Activated CD4-positive, alpha-beta T cell treated with anti-CD3 and anti-CD28 coated beads, Interleukin-2, Interleukin-4, amounts not matched to agents 100 ng/mL and 50 ng/mL, durations not matched to agents 16 hours and 8 hours (primary cell): ENCODE measurements at places on chromosomes 7 and 10.

DNA sequence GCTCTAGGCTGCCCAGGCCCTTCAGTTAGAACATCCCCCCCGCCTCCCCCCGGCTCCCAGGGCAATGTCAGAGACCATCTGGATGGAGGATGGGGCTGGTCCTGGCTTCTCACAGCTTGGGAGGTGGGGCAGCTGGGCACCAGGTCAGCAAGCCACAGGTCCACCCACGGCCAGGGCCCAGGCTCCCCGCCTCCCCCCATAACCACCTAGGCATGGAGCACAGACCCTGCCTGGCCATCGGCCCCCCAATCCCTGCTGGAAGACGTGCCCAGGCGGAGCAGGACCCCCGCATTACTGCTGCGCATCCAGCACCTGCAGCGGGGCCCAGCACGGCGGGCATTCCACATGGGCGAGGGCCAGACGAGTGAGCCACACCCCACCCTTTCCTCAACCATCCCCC, 169.6 kb downstream of the ELFN1 start:
- no peak for DNase-seq

GRCh38 chr10:34413214-34413613, 401.9 kb downstream of the PARD3 start:
- DNase-seq: no peak

DNA sequence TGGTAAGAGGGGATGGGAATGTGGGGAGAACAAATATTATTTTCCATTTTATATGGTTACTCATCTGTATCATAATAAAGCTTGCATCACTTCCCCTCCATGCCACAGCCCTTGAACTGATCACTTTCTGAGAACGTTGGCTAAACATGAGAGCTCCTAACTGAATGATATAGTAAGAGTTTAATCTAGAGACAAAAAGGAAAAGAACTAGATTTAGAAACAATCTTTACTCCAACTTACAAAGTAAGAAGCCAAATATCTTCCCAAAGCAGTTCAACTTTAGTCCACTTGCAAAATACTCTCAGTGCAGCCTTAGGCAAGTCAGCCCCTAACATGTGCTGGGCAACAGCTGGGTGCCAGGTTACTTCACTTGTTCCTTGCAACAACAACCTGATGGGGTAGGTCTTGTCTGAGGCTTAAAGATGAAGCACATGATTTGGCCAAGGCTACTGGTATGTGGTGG, 20.3 kb downstream of the SMURF1 start:
- no peak for DNase-seq

DNA sequence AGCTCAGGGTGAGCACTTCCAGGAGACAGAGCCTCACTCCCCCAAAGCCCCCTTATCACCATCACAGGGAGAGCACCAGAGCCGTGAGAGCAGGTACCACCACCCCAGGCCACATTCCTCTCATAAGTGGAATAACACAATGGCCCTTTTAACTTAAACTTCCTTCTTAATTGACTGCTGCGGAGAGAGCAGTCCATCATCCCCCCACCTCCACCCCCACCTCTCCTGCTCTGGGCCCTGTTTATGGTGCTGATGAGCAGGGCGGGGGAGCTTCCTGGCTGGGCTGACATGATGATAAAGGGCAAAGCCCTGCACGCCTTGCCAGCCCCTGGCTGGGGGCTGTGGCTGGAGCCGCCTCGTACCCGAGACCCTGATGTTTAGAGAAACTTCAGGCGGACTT, 81.4 kb upstream of the PODXL start:
- DNase-seq: no peak

- DNase-seq: no peak
Observed at GRCh38 chr7:21898265-21898930, 47.3 kb downstream of the CDCA7L start.

GRCh38 chr7:138948403-138948802, 32.8 kb downstream of the KIAA1549 start:
- no peak for DNase-seq

DNA sequence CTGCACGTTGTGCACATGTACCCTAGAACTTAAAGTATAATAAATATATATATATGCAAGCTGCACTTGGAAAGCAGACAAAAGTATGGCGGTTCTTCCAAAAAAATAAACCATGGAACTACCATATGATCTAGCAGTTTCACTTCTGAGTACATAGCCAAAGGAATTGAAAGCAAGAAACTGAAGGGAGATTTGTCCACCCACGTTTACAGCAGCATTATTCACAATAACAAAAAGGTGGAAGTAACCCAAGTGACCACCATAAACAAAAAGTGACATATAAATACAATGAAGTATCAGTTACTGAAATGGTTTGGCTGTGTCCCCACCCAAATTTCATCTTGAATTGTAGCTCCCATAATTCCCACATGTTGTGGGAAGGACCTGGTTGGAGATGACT, 525.3 kb upstream of the CELF2 start:
- DNase-seq: no peak

DNA sequence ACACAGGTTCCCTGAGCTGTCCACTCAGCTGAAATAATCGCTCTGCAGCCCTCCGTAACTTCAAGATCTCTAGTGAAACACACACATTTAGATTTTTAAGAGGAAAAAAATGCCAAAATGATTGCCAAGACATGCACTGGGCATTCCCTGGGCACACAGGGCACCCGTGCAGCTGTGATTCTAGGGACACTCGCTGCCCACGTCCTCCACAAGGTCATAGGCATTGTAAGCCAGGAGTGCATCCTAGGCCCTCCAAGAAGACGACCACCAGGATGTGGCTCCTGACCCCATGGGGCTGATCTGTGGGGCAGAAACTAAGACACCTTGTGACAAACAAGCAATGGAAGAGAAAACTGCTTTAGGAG, 563.3 kb downstream of the PTPRN2 start:
- DNase-seq: no peak

DNA sequence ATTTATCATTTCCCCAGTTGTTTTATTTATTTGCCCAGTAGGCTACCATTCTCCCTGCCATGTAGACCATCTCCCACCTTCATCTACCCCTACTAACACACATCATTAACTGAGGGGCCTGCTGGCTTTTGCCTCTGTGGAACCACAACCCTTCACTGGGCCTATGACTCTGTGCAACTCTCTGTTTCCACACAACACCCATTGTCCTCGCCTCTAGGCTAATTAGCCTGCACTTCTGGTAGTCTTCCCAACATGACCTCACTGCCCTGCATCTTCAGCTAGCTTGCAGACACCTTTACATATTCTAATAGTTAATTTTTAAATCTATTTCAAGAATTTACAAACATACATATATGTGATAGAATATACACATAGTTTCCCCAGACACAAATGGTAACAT, 7.5 kb downstream of the ANKIB1 start:
- DNase-seq: no peak

GRCh38 chr7:148461392-148462179, 129.0 kb upstream of the C7orf33 start:
- DNase-seq: no peak

- DNase-seq: no peak
Observed at GRCh38 chr10:10684972-10685371, 332.7 kb upstream of the CELF2 start.

DNA sequence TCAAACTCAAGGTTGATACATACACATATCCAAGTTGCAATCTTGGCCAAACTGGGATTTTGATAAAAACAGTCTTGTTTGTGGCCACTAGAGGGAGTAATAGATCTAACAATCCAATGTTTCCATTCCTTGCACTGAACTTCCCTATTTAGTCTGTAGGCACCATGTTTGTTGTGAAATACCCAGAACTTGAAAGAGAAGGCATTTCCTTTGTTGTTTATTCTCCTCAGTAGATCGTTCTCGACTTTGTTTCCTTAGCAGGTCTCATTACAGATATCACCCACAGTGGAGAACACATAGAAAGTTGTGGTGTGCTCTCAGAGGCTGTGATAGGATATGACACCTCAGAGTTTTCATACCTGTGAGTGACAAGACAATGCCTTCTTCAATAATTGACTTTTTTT, 70.3 kb upstream of the MXI1 start:
- peak; percentile 60 for DNase-seq

GRCh38 chr7:159083698-159084068, 61.0 kb downstream of the VIPR2 start:
- DNase-seq: no peak

DNA sequence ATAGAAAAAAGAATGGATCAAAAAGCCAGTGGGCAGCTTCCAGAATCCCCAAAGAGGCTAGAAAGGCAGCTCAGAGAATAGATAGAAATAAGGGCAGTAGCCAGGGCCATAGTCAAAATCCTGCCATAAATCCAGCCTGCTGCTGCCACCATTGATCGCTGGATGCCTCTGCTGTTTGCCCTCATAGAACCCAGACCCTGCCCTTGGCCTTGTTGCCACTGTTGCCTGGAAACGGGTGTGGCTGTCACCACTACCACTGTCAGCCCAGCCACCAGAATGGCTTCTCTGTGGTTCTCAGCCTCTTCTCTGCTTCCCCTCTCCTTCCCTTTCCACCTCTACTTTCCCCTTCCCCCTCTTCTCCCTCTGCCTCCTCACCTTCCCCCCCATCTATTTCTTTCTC, 57.8 kb downstream of the HHEX start:
- DNase-seq: no peak

- DNase-seq: no peak
Observed at GRCh38 chr10:17905491-17905890, 46.2 kb upstream of the SLC39A12 start.

GRCh38 chr10:7006566-7006965, 404.3 kb downstream of the SFMBT2 start:
- DNase-seq: no peak

DNA sequence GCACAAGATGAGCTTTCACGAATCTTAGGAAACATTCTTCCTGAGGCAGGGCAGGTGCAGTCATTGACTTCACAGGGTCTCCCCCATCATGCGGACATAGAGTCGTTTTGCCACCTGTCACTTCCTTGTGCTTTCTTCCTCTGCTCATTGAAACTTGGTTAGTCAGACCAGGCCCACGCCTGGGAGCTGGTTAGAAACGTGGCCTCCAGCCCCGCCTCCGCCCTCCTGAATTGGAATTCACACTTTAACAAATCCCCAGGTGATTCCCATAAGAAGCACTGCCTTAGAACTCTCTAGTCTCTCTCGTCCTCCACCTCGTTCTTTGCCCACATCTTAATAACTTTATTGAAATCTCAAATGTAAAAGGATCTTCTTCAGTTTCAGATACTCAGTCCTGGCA, 265.5 kb upstream of the FZD8 start:
- DNase-seq: no peak

- no peak for DNase-seq
Observed at GRCh38 chr7:144019457-144019856, 19.3 kb downstream of the OR6B1 start.

DNA sequence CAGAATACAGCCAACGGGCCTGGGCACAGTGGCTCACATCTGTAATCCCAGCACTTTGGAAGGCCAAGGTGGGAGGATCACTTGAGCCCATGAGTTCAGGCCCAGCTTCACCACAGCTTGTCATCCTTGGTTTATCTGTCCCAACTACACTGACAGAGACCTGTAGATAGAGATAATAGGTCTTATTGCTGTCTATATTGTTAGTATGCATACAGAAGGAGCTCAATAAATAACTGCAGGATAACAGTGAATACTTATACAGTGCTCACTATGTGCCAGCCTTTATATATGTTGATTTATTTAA, 1.3 kb downstream of the CNPY4 start:
- DNase-seq: no peak

- DNase-seq: no peak
Observed at GRCh38 chr7:34417781-34418180, 240.2 kb upstream of the NPSR1 start.

DNA sequence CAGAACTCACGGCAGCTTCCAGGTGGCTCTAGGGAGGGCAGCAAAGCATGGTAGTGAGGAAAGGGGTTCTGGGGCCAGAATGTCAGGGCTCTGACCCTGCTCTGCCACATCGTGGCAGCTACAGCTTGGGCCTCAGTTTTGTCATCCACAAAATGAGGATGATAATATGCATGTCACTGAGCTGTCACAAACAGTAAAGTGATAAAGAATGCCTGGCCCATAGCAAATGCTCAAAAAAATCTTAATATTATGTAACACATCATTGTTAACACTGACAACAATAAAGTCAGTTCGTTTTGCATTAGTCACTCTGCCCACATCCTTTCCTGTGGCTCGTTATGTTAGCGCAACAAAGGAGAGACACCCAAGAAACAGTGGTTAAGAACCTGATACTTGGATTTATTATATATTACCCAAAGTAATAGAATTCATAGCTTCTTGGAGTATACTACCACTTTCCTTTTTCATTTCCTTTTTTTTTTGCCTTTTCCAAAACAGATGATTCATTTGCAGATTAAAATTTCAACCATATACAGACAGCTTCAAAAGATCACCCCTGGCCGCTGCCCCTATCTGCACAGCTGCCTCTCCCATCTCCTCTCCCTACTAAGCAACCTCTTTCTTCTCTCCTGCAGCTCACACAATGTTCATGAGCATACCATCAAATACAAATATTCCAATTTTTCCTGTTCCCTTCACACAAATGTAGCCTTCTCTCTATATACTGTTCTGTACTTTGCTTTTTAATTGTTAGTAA, 45.5 kb upstream of the DDC start:
- DNase-seq: peak; percentile 73

- DNase-seq: peak; percentile 9
Observed at GRCh38 chr7:33423646-33424020, 294.3 kb downstream of the BBS9 start.

- no peak for DNase-seq
Observed at GRCh38 chr7:41466760-41467384, 236.0 kb downstream of the INHBA start.

GRCh38 chr10:12181065-12181775, 14.5 kb downstream of the NUDT5 start:
- DNase-seq: peak; percentile 90

GRCh38 chr10:105834261-105835059, 1193.4 kb downstream of the SORCS3 start:
- no peak for DNase-seq

GRCh38 chr7:102306916-102307677, 20.4 kb downstream of the SH2B2 start:
- peak; percentile 65 for DNase-seq

GRCh38 chr10:127907411-127908105, 655 bp downstream of the PTPRE start:
- DNase-seq: no peak

DNA sequence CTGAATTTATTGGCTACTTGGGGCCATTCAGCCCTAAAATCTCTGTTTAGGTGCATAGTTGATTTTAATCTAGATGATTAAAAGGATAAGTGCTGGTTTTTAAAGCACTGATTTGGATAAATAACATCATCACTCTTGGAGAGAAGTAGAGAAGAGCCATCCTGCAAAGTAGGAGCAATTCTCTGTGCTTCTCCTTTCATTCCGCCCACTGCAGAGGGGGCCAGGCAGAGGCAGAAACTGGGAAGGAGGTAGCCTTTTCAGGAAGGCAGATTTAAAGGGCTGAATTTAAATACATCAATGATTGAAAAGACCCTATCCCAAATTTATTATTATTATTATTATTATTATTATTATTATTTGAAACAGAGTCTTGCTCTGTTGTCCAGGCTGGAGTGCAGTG, 14.1 kb downstream of the MAP3K8 start:
- DNase-seq: no peak

- no peak for DNase-seq
Observed at GRCh38 chr7:7385421-7385820, 150.3 kb downstream of the COL28A1 start.

DNA sequence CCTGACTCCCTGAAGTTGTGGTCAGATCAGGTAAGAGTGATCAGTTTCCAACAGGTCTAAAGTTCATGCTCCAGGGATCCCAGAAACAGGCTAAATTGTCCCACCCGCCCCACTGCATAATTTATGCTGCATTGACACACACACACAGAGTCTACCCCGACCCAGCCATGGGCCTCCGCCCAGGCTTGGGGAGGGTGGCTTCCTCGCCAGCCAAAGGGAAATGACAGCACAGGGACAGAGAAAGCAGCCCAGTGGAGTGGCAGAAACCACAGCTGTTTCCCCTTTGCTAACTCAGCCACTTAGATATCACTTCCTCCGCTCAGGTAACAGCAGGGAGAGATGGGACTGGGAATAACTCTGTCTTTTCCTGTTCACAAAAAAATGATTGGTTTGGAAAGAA, 9.4 kb downstream of the SH3PXD2A start:
- DNase-seq: peak; percentile 17
